HuH-7.5 (cell line): ENCODE measurements at places on chromosomes 13 and 19.
A peak's percentile ranks its signal among the peaks of the same experiment; 100 is the strongest.

- DNase-seq, result no peak
Observed at GRCh38 chr19:42344336-42344893, 19.0 kb downstream of the MEGF8 start.

- DNase-seq, result peak; percentile 93
Observed at GRCh38 chr19:12139885-12140544, at the start of gene ZNF20. TSS of gene ZNF20 (minus strand) at chr19:12140350. CDS start at chr19:12140182, 168 bp downstream.

- DNase-seq, result no peak
Observed at GRCh38 chr19:40576151-40576584, 505 bp upstream of the SHKBP1 start.

DNA sequence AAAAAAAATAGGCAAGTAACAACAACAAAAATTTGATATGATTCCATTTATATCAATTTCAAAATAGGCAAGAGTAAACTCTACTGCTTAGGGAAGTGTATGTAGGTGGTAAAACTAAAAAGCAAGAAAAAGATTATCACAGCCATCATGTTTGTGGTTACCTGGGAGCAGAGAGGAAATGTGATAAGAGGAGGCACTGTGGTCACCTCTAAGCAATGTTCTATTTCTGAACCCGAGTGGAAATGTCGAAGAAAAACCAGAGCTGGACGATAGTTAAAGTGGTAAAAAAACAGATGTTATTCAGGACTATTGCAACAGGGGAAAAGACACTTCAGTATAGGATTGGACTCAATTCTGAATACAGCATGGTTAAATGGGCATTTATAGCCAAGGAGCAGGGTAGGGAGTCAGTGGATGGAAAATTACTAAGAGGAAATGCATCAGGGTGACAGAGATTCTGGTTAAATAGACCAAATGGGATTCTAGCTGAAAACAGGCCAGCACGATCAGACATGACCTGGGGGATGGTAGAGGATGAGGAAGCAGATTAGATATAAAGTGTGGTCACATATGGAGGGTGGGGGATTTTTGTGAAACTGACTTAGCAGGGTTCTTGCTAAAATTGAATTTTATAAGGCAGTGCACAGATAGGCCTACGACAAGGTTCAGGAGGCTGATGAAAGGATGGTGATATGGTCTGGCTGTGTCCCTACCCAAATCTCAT is 6.0 kb upstream of the TEX30 start:
- no peak for DNase-seq

- DNase-seq, result no peak
Observed at GRCh38 chr13:50200988-50201387, 185.7 kb downstream of the KCNRG start.

- DNase-seq, result no peak
Observed at GRCh38 chr13:53206455-53206854, 177.8 kb downstream of the OLFM4 start.

DNA sequence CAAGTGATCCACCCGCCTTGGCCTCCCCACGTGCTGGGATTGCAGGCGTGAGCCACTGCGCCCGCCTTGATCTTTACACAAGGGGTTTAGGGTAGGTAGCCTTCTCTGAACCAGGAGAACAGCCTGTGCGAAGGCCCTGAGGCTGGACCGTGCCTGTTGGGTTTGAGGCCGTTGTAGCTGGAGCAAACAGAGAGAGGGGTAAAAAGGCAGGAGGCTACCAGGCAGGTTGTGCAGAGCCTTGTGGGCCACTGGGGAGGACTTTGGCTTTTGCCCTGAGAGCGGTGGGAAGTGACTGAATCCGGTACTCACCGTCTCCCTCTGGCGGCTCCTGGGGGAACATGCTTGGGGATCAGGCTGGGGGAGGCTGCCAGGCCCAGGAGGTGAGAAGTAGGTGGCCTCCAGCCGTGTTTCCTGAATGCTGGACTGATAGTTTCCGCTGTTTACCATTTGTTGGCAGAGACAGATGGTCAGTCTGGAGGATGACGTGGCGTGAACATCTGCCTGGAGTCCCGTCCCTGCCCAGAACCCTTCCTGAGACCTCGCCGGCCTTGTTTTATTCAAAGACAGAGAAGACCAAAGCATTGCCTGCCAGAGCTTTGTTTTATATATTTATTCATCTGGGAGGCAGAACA is 24.6 kb downstream of the SPC24 start:
- DNase-seq, result peak; percentile 93

DNA sequence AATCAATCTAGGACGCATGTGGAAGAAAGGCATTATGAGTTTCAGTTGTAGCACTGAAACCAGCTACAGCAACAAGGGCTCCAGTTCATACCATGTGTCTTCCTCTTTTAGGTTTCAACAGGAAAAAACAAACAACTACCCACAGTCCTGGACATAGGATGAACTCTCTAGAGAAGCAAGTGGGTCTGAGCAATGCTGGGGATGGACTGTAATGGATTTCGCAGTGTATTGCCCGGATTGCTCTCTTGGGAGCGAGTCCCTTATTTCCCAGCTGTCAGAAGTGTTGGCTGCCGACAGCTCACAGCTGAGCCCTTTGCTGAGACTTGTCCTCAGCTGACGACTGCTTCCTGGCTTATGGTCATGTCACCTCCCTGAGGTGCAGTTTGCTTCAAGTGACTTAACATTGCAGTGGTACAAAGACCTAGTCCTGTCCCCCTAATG is 12.1 kb upstream of the MYCBP2 start:
- no peak for DNase-seq

DNA sequence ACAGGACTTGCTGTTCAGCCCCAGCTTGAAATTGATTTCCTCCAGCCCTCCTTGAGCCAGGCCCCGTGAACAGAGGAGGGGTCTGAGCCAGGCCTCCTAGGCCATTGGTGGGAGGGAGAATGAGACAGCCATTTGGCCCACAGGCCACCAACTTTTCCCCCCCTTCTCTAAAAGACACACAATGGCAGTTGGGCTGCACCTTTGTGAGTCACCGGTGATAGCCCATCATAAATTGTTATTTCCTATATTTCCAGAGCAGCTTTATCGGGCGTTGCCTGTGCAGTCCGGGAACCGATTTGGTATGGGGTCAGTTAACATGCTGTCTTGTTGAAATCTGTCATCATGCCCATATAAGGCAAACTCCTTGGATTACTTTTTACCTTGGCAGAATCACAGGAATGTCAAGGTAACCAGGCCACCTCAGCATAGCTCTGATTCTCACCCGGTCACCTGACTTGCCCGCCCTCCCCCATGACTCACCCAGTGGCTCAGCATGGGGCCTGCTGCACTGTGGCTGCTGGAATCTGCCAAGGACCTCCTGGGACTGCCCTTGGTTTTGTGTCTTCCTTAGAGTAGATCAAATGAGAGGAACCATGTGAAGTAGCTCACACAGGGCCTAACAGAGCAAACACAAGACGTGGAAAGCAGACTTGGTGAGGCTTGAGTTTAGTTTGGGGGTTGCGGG is 36.1 kb downstream of the ACTN4 start:
- peak; percentile 71 for DNase-seq

- DNase-seq, result no peak
Observed at GRCh38 chr13:26538363-26539317, 18.8 kb upstream of the WASF3 start.

DNA sequence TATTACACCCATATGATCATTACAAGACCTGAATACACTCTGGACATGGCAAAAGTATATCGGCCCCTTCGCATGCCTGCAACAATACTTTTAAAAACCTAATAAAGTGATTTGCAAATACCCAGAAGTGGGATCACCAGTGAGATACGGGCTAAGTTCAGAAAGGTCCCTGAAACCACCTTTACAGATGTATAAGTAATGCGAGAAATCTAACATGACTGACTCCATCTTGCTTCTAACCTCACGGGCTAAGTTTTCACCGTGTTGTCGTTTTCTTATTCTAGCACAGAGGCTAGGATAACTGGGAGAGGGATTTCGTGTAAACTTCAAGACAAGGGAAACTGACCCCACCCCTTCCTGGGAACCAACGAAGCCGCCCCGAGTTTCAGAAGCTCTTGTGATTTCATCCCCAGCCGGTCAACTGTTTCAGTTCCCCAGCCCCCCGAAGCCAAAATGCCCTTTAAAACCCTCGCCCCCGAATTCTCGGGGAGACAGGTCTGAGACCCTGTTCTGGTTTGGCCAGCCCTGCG is 703 bp downstream of the NEK3 start:
- DNase-seq, result no peak

DNA sequence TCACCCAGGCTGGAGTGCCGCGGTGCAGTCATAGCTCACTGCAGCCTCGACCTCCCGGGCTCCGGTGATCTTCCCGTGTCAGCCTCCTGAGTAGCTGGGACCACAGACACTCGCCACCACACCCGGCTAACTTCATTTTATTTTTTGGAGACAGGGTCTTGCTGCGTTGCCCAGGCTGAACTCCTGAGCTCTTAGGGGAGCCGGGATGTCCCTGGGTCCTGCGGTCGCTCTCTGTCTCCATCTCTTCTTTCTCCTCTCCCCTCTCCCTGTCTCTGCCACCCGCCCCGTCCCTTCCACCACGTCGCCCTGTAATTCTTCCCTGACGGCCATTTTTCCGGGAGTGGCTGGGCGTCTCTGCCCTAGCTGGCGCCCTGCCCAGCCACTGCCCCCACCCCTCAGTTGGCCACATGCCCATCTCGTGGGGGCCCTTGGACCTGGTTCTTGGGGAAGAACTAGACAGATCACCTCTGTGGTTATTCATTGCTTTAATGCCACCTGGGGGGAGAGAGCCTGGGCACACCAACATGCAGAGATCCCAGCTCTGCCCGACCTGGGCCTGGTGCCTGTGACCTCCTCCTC is 18.9 kb downstream of the ARID3A start:
- no peak for DNase-seq

- DNase-seq, result no peak
Observed at GRCh38 chr13:21668732-21669275, 2.1 kb upstream of the FGF9 start.

- DNase-seq, result peak; percentile 40
Observed at GRCh38 chr13:48783181-48783630, 129.5 kb downstream of the CYSLTR2 start.

GRCh38 chr13:47258384-47258783 is 361.5 kb upstream of the HTR2A start:
- no peak for DNase-seq

DNA sequence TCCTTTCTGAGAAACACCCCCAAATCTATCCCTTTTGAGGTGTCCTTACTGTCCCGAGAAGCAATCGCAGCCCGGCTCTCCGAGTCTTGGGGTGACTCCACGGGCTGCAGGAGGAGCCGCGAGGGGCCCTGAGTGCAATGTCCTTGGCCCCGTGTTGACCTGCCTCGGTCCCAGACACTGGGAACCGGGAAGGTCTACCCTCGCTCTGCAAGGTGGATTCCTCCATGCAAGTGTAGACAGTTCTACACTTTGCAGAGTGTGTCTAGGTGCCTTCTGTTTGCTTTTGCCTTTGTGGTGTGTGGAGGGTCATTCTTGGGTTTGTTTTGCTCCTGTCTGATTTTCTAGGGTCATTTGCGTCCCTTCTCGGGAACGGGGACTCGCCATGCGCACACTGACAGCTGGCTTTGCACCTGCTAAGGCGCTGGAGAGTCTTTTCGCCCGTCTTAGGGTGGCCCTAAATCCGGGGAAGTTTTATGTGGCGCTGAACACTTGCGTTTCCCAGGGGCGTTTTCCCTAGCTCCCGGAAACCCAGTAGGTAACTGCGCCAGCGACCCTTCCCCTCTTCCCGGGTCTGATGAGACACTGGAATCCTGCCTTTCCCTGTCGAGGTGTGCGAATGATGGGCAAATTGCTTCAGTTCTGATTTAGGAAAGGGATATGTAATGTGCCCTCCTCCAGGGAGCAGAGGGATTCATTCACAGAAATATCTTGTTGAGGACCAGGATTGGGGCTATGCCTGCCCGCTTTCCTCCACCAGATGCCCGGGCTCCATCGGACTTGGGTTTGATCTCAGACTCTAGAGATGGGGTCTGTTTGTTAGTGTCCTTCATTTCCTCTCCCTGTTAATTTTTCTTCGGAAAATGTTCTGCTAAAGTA is 755 bp downstream of the SERTM1 start:
- DNase-seq, result no peak

GRCh38 chr13:100075700-100076587 is 12.9 kb upstream of the PCCA start:
- DNase-seq, result no peak

GRCh38 chr19:1856698-1857603 is 6.4 kb downstream of the KLF16 start:
- DNase-seq, result peak; percentile 95

DNA sequence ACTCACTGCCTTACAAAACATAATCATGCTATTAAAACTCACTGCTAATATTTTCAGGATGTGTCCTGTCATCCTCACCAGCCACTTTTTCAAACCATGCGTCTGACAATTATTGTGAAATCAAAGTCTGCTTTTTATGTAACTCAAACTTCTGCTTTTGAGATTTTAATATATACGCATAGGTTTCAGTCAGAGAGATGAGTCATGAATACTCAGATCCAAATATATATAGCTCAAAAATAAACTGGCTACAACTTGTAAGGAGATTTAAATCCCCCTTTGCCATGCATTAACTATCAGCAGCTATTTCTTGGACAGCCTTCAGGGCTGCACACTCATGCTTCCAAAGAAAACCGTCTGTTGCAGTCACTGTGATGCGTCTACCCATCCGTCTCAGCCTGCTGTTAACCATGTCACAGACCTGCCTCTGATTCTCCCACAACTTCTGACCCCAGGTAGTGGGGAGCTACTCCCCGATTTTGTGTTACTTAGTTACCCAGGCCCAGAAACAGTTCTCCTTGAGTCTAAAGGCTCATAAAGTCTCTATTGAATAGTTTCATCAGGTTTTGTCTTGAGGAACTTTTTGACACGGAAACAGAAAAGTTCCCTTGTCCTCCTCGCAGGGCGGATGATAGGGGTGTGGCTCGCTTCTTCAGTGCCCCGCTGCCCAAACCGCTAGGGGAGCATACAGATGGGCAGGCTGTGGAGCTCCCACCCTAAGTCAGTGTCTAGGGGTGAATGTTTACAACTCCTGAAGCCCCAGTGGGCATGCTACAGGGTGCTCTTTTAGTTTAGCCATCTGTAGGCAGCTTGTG is 33.8 kb upstream of the SGCG start:
- DNase-seq, result no peak

GRCh38 chr19:35006999-35007365 is 6.9 kb downstream of the GRAMD1A start:
- DNase-seq, result no peak

- no peak for DNase-seq
Observed at GRCh38 chr13:84784443-84785153, 902.3 kb upstream of the SLITRK1 start.
